Fibroblast of skin of left quadriceps (primary cell): ENCODE measurements at places on chromosomes 4 and X.

DNA sequence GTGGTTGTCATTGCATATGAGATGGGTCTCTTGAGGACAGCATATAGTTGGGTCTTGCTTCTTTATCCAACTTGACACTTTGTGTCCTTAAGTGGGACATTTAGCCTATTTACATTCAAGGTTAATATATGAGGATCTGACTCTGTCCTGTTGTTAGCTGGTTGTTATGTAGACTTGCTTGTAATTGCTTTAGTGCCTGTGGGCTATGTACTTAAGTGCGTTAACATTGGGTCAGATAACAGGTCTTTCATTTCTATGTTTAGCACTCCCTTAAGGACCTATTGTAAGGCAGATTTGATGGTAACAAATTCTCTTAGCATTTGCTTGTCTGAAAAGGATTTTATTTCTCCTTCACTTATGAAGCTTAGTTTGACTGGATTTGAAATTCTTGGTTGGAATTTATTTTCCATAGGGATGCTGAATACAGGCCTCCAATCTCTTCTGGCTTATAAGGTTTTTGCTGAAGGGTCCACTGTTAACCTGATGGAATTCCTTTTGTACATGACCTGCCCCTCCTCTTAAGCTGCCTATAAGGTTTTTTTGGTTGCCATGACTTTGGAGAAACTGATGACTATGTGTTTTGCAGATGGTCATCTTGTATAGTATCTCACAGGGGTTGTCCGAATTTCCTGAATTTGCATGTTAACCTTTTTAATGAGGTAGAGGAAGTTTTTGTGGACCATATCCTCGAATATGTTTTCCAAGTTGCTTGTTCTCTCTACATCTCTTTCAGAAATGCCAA, 162.0 kb downstream of the NKX6-1 start:
- no peak for DNase-seq

DNA sequence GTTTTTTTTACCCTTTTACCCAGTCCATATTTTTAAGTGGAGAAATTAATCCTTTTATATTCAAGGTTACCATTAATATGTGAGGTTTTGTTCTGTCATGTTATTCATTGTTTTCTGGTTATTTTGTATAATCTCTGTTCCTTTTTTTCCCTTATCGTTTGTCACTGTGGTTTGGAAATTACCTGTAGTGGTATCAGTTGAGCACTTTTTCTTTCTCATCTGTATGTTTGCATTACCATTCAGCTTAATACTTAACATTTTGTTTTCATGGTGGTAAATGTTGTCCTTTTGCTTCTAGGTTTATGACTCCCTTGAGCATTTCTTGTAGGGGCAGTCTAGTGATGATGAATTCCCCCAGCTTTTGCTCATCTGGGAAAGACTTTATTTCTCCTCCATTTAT, 6.6 kb downstream of the ETDC start:
- DNase-seq, result no peak

DNA sequence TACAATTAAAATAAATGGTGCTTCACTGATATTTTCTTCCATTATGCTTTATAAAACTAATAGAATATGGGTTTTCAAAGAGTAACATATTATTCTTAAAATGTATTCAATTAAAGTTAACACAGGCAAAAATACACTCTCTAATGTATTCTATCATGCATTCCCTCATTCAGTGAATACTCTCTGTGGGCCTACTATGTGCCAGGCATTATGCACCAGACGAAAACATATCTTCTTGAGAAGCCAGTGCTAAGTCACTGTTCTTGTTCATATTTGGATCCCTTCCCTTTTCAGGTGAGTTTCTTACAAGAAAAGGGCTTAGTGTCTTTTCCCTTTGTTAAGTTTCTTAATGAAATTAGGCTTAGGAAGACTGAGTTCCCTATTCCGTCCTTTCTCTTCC, 58.1 kb downstream of the NAF1 start:
- no peak for DNase-seq

DNA sequence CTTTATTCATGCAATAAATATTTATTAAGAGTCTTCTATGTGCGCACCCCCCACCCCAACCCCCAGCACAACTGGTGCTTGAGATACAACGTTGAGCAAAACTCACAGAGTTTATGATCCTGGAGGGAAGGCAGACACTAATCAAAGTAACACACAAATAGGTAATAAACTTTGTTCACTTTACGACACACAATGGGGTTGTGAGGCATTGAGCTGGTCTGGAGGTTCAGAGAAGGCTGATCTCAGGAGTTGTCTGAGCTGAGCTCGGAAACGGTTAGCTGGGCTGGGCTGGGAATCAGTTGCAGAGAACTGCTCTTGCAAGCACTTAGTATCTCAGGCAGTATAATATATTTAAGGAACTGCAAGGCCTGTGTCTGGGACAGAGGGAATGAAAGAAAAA, 238.5 kb downstream of the SCFD2 start:
- DNase-seq, result no peak

DNA sequence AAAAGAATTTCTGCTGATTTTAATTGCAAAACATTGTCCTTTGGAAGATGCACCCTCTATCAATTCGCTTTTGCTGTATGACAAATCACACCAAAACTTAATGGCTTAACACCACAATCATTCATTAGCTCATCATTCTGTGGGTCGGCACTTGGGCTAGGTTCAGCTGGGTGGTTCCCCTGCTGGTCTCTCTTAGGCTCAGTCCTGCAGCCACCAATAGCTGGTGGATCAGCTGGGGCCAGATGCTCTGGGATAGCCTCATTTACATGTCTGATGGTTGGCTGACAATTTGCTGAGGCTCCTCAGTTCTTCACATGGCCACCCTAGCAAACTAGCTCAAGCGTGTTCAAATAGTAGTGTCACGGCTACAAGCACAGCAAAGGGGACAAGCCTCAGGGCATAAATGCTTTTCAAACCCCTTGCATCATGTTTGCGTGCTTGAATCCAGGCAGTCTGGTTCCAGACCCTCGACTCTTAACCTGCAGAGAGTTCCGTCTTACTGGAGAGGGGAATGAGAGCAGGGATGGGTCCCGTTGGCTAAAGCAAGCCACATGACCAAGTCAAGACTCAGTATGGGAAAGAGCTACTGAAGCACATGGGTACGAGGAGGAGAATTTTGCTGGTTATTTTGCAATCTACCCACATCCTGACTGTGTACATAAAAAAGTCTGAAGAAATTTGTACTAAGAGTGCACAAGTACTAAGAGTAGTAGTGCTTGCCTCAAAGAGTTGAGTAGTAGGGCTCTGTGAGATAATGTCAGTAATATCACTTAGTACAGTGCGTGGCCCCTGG, 7.5 kb upstream of the ACSL1 start:
- DNase-seq, result no peak

DNA sequence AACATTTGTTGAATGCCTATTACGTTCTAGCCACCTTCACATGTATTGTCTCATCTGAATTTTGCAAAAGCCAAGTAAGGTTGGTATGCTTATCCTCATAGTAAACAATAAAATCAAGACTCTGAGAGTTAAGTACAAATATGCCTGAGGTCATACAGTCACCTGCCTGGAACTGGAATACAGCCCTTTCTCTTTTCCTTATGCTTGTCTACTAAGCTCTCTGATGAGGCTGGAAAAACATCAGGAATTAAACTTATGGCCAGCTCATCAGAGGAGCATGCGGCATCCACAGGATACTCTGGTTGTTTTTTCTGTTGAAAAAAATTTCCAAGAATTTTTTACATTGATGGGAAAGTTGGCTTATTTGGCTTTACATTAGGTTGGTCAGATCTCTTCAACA, 35.5 kb downstream of the NCAPG start:
- no peak for DNase-seq
